Effector memory CD4-positive, alpha-beta T cell (primary cell): ENCODE measurements at places on chromosomes 11 and 22.

DNA sequence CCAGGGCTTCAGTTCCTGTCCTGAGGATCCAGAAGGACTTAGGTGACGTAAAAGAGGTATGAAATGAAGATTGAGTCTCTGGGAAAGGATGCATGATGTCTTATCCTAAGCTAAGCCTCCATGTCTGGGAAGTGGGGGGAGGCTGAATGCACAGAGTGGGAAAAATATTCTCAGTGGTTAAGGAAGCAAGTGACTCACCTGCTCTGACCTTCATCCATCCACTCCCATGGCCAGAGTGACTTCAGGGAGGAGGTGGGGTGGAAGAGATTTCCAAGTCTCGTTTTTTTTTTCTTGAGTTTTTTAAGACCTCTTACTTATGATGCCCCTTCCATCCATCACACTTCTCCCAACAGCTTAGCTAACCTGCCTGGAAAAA lies 32.5 kb upstream of the POLD3 start:
- DNase-seq: no peak

GRCh38 chr22:37256075-37256726 lies 12.1 kb upstream of the RAC2 start:
- DNase-seq: no peak

DNA sequence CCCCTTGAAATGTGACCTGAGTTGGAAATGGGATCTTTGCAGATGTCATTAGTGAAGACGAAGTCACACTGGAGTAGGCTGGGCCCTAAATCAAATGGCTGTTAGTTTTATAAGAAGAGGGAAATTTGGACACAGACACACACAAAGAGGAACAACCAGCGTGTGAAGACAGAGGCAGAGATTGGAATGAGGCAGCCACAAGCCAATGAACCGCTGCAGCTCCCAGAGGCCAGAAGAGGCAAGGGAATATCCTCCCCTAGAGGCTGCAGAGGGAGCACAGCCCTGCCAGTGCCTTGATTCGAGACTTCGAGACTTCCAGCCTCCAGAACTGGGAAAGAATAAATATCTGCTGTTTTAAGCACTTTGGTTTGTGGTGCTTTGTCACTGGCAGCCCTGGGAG lies 484.5 kb downstream of the MN1 start:
- no peak for DNase-seq

GRCh38 chr11:79956061-79956460 lies 515.2 kb upstream of the TENM4 start:
- no peak for DNase-seq

GRCh38 chr22:36934418-36935312 lies 21.2 kb downstream of the CSF2RB start:
- DNase-seq: no peak

- no peak for DNase-seq
Observed at GRCh38 chr11:462107-462890, 12.2 kb downstream of the PTDSS2 start.

GRCh38 chr11:10208131-10208575 lies 85.9 kb downstream of the SBF2 start:
- no peak for DNase-seq

- no peak for DNase-seq
Observed at GRCh38 chr11:92762121-92762540, 207.3 kb upstream of the MTNR1B start.

- DNase-seq: no peak
Observed at GRCh38 chr22:18034076-18034475, 9.7 kb upstream of the MICAL3 start.

DNA sequence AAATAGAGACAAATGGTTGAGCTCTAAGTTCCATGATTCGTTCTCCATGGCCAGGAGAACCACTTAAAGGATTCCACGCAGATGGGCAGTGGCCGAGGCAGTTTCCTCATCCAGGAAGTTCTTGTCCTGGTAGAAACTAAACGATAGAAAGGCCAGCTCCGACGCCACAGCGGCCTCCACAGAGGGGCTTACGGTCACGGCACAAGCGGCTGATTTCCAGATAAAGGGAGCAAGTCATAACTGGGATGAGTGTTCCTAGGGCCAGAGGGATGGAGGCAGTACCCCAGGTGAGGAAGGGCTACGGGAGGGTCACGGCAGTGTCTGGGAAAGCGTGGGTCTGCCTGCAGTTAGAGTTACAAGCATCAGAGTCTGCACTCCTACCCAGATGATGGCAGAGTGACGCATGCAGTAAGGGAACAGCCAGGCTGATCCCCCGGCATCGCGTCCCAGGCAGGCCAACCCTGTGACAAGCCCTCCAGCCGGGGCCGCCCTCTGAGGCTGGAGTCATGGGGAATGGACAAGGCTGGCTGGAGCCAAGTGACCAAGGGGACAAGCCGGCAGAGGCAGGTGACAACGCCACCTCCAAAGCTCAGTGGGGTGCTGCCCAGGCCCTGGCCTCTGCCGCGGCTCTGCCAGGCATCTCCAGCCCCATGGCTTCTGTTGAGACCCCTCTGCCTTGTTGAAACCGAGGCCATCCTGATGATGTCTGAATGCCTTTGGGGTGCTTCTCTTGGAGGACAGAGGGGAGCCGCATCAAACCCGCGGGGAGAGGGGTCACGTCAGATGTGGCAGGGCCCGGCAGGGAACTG lies 475.1 kb downstream of the BRD1 start:
- DNase-seq: no peak

DNA sequence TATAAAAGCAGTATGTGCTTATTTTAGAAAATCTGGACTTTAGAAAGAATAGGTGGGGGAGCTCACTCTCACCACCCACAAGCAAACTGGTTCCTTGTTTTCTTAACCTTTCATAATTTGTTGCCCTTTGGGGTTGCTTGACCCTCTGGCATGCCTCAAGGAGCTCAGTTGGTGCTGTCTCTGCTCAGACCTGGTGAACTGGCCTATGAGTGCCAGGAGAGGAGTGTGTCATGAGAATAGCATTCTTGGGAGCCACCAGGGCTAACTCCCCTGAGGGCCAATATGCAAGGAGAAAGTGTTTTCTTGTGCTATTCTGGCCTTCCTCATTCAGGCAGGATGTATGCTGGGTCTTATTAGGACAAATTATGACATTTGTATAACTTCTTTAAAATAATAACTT lies 21.0 kb upstream of the AMOTL1 start:
- DNase-seq: no peak

GRCh38 chr11:124791626-124792341 lies 8.4 kb downstream of the MSANTD2 start:
- DNase-seq: no peak

DNA sequence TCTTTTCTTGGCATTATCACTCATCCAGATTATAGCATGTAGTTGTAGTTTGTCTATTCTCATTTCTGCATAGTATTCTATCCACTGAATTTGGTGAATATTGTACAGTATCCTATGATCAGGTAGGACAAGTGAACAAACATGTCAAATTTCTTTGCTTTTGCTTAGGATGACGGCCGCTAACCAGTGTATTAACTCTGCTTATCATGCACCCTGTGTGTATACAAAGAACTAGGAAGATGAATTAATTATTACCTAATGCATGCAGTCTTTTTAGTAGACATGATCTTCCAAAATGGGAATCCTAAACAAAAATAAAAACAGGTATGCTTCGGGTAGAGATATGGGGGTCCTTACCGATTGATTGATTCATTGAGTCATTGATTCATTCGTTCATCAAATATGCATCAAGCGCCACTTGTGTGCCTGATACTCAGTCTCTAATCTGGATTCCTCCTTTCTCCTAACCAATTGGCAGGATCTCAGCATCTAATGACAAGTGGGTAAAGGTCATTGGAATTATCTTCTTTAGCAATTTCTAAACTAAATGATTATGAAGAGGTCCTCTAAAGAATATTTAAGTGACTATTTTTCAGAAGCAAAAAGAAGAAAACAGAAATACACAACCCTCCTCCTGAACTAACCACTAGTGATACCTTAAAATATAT lies 27.9 kb downstream of the PRDM11 start:
- DNase-seq: no peak

DNA sequence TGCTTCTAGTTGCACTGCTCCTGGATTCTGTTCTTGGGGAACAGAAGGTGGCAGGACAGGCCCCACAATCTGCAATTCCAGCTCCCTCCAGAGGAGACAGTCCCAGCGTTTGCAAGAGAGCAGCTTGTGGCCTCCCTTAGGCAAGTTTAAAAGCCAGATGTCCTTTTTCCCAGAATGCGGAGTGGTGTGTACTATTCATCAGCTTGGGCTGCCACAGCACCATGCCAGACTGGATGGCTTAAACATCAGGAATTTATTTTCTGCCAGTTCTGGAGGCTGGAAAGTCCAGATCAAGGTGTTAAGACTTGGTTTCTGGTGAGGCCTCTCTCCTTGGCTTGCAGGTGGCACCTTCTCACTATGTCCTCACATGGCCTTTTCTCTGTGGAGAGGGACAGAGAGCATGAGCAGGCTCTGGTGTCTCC lies 11.7 kb downstream of the MIAT start:
- DNase-seq: no peak

DNA sequence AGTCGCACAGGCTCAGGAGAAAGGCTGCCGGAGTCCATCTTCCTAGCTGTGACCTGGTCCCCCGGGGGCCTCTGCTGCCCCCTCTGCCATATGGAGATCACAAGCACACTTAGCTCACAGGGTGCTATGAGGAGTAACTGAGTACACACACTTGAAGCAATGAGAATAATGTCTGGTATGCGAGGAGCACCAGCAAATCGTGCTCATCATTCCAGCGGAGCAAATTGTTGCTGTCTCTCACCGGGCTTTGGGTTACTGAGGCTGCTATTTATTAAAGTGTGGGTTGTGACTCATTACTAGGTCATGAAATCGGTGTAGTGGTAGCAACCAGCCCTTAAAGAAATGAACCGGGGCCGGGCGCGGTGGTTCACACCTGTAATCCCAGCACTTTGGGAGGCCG lies 48.1 kb upstream of the EIF3D start:
- no peak for DNase-seq
